NCI-H1694 treated with DMSO at 0.1 percent for 48 hours (cell line): ENCODE measurements at places on chromosomes 7 and 10.

DNA sequence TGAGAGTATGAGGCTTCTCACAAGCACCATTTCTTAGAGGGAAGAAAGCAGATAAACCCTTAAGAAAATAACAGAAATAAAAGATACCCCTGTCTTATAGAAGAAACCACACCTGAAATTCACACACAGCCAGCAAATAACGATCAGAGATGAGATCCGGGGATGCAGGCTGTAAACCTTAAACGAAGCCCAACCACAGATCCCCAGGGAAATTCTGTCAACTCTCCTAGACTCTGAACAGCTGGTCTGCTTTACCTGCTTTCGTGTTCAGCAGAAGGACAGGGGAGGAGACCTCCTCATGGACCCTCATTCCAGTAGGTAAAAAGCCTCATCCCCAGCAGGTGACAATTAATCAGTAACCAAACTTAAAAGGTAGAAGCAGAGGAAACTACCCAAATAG lies 45.0 kb downstream of the VOPP1 start:
- DNase-seq = peak; percentile 38

GRCh38 chr7:16564909-16565426 lies 38.3 kb downstream of the LRRC72 start:
- peak; percentile 81 for DNase-seq

- DNase-seq = no peak
These were observed 28.5 kb downstream of the MKLN1 start for GRCh38 chr7:131355917-131356777.

DNA sequence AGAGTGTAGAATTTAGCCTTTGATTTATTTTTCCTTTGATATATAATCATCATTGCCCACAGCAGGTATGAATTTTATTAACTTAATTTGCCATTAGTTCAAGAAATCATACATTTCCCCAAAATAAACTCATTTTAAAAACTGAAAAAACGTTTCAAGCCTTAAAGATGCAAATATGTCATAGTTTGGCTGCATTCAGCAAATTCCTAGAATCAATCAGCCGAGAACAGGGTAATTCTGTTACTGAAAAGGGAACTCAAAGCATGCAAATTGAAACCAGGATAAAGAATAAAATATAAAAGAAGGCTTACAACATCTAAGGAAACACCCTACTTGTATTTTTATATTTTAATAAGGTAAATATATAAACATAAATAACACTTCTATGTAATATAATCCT lies 233.8 kb upstream of the PRKCQ start:
- DNase-seq = no peak

GRCh38 chr7:23470330-23471105 lies at the start of gene IGF2BP3:
TSS of gene IGF2BP3 (minus strand) at chr7:23470491. CDS start at chr7:23470110, 381 bp downstream.
- peak; percentile 88 for DNase-seq

- DNase-seq = no peak
These were observed 31.0 kb downstream of the PDE1C start for GRCh38 chr7:32039000-32039756.

GRCh38 chr7:36161996-36162395 lies 8.9 kb downstream of the EEPD1 start:
- no peak for DNase-seq
